ENCODE measurements at places on chromosomes 1 and 21.

- no peak for DNase-seq
These were observed 12.0 kb upstream of the TMPRSS2 start for GRCh38 chr21:41519806-41520559.

GRCh38 chr1:28259934-28260802 lies 850 bp downstream of the SESN2 start:
- no peak for DNase-seq

DNA sequence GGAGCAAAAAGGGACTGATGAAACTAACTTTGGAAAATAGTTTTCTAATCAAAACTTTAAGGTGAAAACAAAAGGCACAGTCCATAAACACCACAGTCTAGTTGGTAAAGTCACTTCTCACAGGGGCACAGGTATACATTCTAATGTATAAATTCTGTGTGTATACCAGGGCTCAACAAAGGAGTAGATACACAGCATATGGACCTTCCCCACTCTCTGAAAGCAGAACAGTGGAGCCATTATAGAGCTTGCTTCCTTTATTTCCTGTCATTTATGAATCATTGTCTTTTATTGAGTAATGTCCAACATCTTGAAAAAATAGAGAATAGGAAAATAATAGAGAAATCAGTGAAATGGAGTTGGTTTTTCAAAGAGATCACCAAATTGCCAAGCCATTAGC lies 746.5 kb upstream of the CHRM3 start:
- DNase-seq: no peak

GRCh38 chr1:118868387-118868786 lies 119.8 kb downstream of the TBX15 start:
- DNase-seq: no peak

- DNase-seq: no peak
These were observed 86.5 kb upstream of the IPO9 start for GRCh38 chr1:201742476-201742875.

DNA sequence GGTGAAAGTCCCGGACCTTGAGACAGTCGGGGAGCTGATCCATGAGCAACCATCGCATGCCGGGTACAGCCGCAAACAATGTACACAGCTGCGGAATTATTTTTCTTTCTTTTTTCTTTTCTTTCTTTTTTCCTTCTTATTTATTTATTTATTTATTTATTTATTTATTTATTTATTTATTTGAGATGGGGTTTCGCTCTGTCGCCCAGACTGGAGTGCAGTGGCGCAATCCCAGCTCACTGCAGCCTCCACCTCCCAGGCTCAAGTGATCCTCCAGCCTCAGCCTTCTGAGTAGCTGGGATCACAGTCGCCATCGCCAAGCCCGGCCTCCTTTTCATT lies 2.6 kb upstream of the PERM1 start:
- no peak for DNase-seq

GRCh38 chr1:154729577-154729976 lies 121.6 kb upstream of the ADAR start:
- DNase-seq: no peak

- no peak for DNase-seq
These were observed 1078.3 kb downstream of the TTLL7 start for GRCh38 chr1:82920418-82921248.

- DNase-seq: no peak
These were observed 313.3 kb downstream of the SEC16B start for GRCh38 chr1:177656598-177656997.

DNA sequence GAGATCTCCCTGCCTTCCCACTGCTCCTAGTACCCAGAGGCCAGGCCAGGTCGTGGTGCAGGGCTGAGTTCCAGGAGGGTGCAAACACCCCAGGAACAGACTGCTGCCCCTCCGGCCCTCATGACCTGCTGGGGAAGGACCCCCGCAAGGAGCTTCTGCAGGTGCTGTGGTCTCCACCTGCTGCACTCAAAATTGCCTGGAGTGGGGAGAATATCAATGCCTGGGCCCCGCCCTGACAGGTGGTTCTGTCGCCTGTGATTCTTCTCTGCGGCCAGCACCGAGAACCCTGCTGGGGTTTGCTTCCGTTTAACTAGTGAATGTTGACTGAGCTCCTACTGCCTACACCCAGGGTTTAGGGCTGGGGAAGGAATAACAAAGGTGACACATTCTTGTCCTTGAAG lies 2.1 kb upstream of the TFF3 start:
- no peak for DNase-seq

- DNase-seq: no peak
These were observed 229.4 kb downstream of the PTPRU start for GRCh38 chr1:29465755-29466154.

DNA sequence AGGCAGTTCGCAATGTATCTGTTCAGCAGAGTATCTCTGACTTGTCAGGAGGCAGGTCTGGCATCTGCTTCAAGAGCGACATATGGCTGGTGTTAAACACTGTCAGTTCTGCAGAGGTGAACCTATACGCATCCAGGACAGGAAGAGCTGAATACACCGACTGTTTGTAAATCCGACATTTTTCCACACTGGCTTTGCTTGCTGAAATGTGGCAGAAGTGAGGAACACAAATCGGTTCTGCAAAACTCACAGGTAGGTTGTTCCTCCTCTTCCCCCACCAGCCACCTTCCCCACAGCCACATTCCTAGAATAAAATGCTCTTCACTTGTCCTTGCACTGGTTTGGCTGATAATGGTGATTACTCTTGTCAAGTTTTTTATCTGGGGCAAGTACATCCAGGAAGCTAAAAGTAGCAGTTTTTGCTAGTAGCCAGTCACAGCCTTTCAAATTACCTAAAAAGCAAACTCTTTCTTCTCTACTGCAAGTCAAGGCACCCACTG lies 289.2 kb downstream of the GRIK1 start:
- no peak for DNase-seq

DNA sequence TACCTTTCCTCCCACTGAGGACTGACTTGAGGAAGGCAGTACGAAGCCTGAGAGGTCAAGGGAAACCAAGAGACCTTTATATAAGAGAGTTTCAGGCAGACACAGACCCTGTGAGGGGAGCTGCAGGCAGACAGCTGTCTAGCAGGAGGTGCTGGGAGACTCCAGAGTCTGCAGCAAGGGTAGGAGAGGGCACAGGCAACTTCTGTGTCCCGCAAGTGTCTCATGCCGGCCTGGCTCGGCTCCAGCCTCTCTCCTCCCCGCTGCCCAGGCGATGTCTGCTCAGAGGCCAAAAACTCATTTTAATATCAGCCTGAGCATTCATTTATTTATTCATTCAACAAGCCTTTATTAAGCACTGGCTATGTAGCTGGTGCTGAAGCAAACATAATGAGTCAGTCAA lies 83.0 kb downstream of the KIRREL1 start:
- DNase-seq: no peak

DNA sequence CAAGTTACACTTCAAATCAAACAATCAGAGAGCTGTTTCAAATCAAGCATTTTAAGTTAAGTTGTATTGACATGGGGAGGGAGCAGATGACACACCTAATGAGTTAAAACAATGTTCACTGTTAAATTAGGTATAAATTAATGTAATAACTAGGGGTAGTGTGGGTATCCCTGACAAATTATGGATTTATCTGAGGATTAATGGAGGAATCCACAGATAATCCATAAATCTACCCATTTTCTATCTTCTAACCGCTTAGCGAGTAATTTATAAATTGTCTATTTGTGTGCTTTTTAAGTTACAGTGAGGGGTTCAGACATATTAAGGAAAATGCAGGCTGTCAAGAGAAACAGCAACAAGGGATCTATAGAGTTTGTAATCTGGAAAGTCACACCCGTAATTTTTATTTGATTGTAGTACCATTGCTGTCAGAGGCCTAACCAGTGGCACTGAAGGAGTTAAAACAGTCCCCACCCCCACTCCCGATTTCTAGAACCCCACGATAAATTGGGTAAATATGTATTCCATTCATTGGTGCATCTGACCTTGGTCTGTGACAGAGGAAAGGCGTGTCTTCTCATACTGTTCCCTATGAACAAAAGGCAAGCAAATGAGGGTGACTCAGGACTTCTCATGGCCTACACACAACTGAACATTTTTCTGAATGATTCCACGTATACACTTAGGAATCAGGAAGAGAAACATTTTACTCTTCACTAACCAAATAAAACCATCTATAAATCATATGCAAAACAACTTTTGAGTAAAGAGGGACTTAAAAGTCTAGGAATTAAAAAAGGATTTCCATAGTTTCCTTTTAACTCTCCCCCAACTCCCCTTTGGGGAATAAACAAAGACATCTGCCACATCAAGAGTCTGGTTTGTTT lies 7.4 kb downstream of the IRF2BP2 start:
- peak; percentile 39 for DNase-seq

DNA sequence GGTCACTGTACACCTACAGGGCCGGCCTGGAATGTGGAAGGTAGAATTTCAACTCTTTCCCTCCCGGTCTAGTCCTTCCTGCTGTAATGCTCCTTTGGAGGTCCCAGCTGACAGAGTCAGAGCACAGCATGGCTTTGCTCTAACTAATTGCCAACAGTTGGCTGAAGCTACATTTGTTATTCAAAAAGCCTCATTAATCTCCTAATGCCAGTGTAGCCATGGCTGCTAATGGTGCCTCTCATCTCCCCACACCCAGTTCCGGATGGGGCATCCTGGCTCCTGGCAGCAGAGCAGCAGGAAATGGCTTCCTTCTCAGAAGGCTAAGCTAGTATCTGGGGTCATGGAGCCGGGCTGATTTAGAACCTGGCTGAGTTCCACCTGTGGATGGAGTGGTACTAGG lies 18.7 kb upstream of the CAMK1G start:
- DNase-seq: no peak

DNA sequence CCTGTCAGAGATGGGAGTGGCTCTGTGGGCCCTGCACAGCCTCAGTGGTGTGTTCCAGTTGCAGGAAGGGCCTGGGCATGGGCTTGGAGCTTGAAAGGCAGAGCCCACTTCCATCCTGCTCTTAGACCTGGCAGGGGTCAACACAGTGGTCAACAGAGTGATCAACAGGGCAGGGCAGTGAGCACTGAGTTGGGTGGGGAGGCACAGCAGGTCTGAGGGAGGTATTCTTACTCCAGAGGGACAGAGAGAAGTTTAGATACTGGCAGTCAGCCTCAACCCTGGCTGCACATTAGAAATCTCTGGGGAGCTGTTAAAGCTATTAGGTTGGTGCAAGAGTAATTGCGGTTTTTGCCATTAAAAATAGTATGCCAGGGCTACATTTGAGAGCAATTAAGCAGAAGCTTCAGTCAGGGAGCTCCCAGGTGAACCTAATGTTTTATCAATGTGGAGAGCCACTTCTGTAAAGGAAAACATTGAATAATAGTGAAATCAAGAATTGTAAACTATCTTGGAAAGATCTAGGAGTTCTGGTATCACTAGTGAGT lies 37.7 kb downstream of the SH3BGR start:
- DNase-seq: no peak

- no peak for DNase-seq
These were observed 169.8 kb downstream of the SYT2 start for GRCh38 chr1:202540448-202540847.

DNA sequence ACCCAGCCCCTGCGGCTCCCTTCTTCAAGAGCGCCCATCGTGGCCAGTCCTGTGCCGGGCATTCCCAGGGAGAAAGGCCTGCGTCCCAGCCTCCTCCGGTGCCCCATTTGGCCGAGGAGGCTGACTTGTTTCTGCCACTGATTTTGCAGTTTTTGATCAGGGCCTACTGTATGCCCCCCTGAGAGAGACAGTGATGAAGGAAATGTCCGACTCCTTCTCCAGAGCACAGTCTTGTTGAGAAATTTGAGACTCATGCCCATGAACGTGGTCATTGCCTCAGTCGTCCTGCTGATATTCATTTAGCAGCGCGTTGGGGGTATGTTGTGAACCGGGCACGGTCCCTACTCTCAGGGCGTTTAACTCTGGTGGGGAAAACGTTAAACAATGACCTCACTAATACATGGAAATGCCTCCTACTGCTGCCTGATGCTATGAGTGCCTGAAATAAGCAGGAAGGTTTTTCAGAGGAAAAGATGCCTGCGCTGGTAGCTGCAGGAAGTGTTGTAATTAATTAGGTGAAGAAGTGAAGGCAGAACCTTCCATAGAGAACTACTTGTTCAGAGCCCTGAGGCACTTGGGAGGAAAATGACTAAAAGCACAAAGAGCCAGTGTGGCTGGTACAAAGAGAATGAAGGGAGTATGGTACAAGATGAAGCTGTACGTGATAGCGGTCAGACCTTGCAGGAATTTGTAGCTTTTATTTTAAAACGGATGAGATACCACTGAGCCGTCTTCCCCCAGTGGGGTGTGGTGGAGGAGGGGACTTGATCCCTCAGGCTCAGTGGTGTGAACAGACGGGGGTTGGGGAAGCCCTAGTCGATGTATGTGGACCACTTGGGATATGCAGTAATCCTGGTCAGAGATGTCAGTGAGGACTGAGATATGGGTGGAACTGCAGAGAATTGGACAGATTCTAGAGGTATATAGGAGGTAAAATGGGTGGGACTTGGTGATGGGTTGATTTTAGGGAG lies 730 bp downstream of the ZCCHC17 start:
- no peak for DNase-seq

GRCh38 chr1:8871539-8871935 lies 6.9 kb downstream of the ENO1 start:
- no peak for DNase-seq

DNA sequence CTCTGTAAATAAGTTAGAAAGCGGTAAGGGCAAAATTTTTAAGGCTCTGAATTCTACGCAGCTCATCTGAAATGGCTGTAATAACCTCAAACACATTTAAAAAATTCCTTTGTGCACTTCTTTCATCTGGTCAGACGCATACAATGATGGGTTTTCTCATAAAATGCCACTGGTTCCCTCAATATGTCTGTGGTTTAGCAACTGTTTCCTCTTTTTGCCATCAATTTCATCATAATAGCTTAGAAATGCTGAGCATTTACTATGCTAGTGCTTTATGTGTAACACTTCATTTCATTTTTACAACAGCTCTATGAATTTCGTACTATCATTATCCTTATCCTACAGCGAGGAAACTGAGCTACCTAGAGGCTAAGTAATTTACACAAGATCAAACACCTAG lies 35.3 kb upstream of the DMRTA2 start:
- DNase-seq: no peak

DNA sequence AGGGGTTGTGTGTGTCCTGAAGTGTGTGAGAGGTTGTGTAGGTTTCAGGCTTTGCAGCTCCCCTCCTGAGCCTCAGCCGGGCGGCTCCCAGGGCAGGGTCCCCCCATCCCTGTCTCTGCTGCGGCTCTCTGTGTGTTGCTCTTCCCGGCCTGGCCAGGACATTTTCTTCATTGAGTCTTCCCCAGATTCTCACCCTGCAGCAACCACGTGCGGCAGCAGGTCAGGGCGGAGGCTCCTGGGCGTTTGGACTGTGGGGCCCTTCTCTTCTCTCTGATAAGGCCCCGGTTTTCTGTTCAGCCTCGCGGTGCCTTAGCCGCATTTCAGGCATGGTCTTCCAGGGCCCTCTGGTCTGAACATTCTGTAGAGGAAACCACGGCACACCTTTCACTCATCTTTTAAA lies 1.8 kb upstream of the TCP10L start:
- DNase-seq: no peak
